Effector memory CD8-positive, alpha-beta T cell (primary cell): ENCODE measurements at places on chromosomes 7 and 10.

DNA sequence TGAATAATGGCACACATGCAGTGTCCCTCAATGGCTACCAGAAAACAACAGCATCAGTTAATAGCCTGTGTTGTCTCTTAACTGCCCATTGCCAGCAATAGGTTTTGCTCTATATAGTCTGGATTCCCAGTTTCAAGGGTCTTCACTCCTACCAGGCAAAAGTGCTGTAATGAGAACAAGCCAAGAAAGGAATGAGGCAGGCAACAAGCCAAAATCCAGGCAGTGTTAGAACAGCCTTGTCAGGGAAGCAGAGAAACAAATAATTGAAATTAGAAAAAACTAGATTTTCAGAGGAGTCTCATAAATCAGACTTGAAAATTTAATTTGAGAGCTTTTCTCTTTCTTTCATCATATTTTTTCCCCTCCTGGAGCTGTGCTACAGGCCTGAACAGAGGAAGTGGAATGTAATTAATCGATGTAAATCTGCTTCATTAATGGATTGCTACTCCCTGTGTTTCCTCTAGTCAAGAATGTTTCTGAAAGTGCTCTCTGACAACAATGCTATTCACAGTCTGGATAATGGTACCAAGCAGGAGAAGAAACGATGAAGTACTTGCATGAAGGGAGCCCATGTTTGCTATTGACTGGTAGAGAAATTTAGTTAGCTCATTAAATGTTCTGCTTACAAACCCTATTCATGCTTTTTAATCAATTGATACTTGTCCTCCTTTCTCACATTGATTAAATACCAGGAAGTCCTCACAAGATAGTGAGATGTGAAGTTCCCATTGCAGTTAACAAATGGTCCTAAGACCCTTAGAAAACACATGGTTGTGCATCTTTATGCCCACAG, 202.0 kb upstream of the LRRTM3 start:
- no peak for DNase-seq

- no peak for DNase-seq
These were observed 211.2 kb upstream of the CSTF2T start for GRCh38 chr10:51910596-51910995.

DNA sequence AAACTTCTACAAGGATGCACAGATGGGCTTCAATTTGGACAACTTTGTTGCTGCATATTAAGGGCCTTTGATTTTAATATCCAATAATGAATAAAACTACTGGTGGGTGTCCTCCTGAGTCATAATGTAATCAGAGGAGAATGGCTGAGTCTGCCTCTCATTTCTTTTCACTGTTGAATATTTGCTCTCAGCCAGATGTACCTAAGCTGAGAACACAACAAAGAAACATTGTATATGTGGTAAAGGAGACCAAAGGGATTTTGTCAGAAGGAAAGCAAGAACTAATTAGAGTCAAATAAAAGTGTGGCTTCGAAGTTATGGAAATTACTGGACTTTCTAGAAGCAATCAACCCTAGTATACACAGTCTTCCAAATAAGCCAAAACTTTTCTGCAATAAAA, 131.0 kb upstream of the BET1 start:
- no peak for DNase-seq

GRCh38 chr10:72335394-72336258, 19.1 kb downstream of the DNAJB12 start:
- peak; percentile 60 for DNase-seq

- no peak for DNase-seq
These were observed 60.4 kb downstream of the PAX2 start for GRCh38 chr10:100805543-100806355.

DNA sequence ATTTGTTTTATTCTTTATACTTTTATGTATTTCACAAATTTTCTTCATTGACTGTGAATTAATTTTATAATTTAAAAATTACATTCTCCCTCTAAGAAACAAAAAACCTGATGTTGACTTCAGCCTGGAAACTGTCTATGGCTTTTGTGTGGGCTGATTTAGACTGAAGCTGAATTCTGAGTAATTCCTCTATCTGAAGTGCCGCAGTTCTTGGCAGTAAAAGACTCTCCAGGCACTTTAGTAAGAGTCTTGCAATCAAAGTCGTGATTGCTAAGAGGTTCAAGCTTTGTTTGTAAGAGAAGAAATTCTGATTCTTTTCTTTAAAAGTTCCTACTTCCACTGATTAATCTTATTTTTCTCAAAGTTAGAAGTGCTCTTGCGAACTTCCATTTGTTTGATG, 3.4 kb upstream of the CEP41 start:
- no peak for DNase-seq

DNA sequence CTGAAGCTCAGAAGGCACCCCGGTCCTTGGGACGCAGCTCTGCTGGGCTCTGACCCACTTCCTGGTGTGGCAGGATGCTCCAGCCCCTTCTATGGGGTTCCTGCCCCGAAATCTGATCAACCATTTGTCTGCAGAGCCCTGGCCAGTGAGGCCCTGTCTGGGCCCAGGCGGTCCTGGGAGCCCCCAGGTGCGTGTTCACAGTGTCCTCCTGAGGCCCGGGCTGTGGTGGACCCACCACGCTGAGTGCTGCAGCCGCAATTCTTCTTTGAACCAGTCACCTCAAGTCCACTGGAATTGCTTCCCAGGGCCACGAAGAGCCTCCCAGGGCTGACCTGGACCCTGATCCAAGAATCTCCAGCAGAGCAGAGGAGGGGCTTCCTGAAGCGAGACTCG, 19.1 kb downstream of the KNDC1 start:
- DNase-seq = no peak

GRCh38 chr7:139976838-139977656, 85.7 kb downstream of the PARP12 start:
- no peak for DNase-seq

DNA sequence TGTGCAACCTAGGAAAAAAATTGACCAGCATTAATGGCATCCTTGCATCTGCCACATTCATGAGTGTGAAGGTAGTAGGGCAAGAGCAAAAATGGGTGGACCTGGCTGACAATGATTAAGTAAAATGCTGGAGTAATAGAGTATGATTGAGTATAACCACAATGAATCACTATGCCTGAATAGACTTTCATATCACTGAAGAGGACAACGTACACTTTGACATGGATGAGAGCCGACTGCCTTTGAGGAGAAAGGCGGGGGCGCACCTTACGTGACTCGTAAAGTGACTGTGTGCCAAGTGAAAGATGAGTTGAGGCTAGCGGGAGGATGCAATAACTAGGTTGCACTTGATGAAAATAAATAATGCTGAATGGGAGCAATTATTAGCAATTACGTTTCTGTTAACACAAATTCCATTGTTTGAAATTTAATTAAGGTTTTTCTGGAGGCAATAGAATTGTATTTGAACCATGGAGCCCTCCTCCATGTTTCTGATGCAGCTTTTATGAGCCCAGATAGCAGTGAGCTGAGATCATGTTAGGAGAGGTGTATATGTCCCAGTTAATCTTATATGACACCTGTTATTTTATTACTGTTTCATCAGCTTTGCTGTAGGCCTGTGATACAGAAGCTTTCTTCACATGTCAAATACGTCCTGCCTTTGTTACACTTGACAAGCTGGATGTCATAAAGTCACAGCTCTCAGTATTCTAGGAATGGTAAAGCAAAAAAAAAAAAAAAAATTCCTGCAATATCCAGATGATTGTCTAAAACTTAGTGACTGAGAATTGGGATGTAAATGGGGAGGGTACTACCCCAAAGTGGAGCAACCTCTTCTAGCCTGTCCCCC, 596.5 kb downstream of the NXPH1 start:
- no peak for DNase-seq

- DNase-seq = no peak
These were observed 260.7 kb upstream of the PRKCQ start for GRCh38 chr10:6840766-6841165.

- no peak for DNase-seq
These were observed 20.7 kb downstream of the ADRB1 start for GRCh38 chr10:114064151-114065048.

GRCh38 chr7:37109016-37109683, 339.5 kb downstream of the ELMO1 start:
- DNase-seq = no peak

GRCh38 chr10:45404087-45404769, 30.2 kb downstream of the ALOX5 start:
- DNase-seq = no peak

DNA sequence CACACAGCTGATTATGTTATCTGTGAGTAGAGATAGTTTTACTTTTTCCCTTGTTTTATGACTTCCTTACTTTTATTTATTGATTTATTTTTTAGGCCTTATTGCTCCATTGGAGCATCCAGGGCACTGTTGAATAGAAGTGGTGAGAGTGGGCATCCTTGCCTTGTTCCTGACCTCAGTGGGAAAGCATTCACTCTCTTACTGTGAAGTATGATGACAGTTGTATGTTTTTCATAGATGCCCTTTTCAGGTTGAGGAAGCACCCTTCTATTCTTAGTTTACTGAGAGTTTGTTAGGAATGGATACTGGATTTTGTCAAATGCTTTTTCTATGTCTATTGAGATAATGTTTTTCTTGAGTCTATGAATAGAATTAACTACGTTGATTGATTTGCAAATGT, 88.6 kb downstream of the XRCC2 start:
- DNase-seq = no peak
